ENCODE measurements at places on chromosomes 5 and 9.

DNA sequence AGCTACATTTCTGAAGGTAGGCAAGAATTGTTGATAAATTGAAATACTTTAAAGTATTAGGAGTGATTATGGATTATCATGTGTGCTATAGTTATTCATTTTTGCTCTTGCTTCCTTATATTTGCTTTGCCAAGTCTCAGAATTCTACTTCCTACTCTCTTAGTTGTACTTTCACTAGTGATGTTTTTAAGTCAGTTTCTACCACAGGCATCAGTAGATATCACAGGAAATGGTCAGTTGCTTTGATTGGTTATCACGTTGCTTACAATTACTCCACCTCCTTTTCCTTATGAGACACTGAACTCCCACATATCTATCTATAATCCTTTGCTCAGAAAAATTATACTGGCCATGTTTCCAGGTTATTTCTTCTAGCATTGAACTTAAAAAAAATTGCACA, 472.8 kb downstream of the DMRTA1 start:
- DNase-seq: no peak

GRCh38 chr9:137302118-137302448, at the start of gene NRARP:
Gene NRARP (minus strand): TSS chr9:137302271. CDS start chr9:137301928, 343 bp downstream.
- peak; percentile 83 for DNase-seq

DNA sequence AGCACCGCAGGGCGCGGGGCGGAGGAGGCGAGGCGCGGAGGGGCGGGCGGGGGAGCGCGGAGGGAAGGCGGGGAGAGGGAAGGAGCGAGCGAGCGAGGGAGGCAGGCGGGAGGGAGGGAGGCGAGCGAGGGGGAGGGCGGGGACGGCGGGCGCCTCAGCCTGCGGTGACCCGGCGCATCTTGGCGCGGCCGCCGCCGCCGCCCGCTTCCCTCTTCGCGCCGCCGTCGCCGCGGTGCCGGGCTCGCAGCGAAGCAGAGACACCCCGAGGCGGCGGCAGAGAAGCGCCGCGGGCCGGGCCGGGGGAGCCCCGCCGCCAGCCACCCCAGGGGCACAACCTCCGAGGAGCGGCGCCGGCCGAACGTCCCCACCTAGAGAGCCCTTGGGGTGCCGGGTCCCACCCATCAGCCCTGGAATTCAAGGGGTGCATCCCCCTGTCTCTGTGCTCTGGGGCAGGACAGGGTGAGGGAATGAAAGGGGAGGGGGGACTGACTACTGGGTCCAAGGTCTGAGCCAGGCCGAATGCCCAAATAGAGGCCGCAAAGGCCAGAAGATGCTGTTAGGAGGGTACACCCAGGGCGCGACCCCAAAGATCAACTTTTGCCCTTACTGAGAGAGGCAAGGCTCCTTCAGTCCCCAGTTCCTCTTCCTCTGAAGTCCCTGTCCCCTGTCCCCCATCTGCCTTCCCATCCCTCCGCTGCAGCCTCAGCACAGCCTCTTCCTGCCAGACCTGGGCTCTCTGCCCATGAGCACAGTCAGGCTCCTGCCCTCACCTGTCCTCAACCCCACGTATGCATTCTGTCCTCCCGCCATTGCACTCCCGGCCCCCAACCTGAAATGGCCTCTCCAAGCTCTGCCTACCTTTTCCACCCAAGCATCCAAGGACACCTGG, at the start of gene ADAMTS2:
TSS of gene ADAMTS2 (minus strand) at position 29 of the 889 bp plus-strand sequence. CDS start 133 bp downstream, outside the sequence.
- no peak for DNase-seq

DNA sequence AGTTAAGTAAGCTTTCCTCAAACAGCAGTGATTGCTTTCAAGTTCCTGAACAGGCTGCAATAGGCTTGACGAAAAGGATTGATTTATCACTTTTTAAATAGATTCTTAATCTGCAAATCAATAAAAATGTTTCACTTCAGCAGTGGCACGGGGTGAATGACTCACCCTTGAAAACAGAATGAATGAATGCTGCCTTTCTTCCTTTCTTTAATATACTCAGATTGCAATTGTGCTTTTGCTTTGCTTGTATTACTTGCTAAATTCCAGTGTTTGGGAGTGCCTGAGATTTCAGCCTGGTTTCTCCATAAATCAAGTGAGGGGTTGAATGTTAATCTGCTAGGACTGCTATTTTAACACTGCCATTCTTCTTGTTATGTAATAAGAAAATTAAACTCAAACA, 1293.8 kb downstream of the PTPRD start:
- no peak for DNase-seq

GRCh38 chr9:109095321-109095720, 24.4 kb downstream of the TMEM245 start:
- DNase-seq: no peak

DNA sequence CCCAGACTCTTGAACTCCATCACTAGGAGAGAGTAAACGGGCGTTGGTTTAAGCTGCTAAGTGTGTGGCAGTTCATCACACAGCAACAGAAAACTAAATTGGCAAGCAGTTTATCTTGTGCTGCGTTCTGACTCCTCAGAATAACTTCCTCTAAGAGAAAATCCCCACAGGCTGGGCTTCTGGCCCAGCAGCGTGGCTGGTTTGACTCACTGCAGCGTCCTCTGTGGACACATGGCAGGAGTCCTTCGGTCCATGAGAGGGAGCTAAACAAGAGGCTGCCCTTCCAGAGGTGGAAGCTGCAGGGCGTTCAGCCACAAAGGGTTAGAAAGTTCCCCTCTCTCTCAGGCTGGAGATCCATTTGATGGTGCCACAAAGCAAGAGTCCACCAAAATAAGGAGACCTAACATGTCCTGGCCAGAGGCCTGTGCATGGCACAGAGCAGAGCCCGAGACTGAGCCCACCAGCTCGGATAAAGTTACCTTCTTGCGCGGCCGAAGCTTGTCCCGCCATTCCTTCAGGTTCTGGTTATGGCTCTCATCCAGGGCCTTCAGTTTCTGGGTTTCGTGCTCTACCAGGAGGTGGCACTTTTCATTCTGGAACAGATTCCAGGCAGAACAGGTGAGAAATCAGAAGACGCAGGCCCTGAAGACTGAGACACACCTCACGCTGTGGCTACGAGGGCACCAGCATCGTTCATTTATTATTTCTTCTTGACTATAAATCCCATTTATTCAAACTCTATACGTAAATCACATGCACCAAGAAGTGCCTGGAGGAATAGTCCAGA, 46.2 kb upstream of the FBXW11 start:
- no peak for DNase-seq

DNA sequence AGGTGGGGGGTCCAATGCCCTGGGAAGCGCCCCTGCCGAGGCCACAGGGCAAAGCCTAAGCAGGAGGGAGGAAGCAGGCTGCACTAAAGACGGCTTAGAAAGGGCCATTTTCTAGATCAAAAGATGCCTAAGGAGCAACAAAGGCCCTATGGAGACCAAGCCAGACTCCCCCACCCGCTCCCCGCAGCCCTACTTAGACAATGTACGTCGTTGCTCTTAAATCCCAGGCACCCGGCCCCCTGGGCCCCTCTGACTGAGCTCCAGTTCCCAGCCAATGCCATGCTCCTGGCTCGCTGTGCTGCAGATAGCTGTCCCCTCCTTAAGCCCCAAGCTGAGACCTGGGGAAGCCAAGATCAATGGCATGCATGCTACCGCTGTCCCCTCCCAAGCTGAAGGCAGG, 10.3 kb downstream of the IPPK start:
- no peak for DNase-seq

DNA sequence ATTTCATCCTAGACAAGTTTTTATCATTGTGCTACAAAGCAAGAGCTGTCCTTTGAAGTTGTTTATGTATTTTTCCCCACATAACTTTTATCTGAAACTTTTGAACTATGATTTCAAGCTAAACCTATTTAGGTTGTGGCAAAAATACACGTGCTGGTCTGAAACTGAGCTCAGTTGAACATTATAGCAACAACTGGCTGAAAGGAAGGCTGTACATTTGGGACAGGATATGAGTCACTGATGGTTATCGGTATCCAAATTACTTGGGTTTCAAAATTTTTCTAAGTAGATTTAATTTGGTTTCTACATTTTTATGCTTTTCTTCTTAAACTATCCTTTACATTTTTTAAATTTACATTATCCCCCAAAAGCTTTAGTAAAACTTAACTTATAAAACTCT, 627.3 kb upstream of the NUDT12 start:
- DNase-seq: no peak

DNA sequence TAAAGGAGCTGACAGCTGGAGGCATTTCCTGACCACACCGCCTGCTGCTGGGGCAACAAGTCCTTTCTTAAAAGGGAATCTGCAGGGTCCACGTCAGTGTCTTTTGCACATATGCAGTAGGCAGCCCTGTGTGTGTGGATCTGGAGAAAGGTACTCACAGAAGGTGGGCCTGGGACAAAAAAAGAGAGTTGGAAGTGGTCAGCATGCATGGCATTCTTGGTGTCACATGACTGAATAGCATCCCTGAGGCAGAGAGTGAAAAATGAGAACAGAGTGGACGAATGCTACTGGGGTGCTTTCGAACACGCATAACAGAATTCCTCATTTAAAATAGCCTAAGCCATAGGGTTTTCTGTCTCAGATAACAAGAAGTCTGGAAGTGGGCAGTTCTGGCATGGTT, 47.0 kb downstream of the DNAJC21 start:
- no peak for DNase-seq

DNA sequence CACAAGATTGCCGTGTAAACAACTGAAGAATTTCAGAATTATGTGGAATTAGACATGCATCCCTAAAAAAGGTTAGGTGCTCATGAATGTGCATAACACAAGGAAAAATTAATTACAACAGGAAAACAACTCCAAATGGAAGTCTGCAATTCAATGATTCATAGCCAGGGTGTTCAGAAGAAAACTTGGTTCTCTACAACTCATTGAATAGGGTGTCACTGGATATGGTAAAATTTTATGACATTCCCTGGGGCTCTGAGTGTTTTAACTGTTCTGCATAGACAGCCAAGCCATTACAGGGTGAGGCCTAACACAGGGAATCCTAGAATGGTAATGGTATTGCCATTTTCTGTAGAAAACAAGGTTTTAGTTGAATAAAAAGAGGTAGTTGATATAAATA, 24.4 kb upstream of the ZSWIM6 start:
- DNase-seq: no peak

- no peak for DNase-seq
Observed at GRCh38 chr5:126921241-126922091, 108.9 kb downstream of the MARCHF3 start.

- DNase-seq: no peak
Observed at GRCh38 chr9:111423389-111423788, 60.8 kb downstream of the ECPAS start.

GRCh38 chr9:92474587-92474986, 7.7 kb downstream of the ASPN start:
- no peak for DNase-seq

DNA sequence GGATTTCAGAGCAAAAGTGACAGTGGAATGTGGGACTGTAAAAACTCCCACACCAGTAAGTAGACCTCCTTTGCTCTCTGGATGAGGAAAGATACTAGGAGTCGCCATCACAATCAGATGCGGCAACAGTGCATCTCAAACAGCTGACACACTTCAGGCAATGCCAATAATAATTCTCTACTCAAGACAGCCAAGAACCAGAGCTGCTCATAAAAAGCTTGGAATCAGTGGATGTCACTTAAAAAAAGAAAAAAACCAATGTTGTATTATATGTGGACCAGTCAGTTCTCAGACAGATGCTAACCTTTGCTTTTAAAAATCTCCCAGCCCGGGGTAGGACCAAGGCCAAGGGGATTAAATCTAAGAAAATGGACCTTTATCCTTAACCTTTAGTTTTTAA, 185.0 kb downstream of the GNA14 start:
- no peak for DNase-seq

DNA sequence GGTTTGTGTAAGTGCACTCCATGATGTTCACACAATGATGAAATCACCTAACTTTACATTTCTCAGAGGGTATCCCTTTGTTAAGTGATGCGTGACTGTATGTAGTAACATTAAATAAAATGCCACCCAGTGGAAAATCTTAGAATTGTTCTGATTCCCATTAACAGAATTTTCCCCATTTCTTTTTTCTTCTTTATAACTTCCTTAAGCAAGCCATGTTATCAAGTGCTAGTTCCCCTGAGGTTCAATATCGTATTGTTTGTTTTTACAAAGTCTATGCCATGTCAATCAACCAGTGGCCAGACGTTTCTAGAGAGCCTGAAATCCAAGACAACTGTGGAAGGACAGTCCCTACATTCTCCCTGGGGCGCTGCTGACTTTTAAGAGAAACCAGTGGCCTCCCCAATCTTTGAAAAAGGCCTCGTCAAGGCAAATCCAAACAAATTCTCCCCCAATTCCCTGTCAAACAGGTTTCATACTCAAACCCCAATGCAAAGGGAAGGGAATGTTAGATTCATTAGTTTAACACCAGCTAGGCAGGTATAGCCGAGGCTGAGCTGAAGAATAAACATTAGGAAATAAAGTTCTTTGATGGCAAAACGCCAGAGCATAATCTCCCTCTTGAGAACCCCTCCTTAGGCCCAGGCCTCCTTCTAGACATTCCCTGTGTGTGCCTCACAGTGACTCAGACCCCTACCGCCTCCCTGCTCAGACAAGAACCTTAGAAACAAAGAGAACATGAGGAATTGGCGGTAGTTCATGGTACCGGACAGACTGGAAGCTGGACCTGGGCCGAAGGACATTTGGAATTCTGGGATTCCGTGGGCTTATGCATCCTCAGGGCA, 198.7 kb downstream of the GNA14 start:
- DNase-seq: no peak

DNA sequence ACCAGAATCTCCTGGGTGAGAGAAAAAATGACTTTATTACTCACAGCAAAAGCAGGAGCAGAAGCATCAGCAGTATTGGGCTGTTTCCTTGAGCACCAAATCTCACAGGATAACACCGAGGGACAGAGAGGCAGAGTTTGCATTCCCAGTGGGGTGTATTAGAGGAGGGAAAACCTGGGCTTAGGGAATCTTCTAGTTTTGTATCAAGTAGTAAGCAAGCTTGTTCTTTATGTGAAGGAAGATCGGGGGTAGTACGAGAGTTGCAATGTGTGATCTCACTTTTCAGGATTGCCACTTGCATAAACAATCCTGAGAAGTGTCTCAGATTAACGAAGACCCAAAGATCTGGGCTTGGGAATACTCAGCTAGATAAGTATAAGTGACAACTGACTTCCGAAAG, 1163.0 kb downstream of the TAF11L14 start:
- DNase-seq: no peak

DNA sequence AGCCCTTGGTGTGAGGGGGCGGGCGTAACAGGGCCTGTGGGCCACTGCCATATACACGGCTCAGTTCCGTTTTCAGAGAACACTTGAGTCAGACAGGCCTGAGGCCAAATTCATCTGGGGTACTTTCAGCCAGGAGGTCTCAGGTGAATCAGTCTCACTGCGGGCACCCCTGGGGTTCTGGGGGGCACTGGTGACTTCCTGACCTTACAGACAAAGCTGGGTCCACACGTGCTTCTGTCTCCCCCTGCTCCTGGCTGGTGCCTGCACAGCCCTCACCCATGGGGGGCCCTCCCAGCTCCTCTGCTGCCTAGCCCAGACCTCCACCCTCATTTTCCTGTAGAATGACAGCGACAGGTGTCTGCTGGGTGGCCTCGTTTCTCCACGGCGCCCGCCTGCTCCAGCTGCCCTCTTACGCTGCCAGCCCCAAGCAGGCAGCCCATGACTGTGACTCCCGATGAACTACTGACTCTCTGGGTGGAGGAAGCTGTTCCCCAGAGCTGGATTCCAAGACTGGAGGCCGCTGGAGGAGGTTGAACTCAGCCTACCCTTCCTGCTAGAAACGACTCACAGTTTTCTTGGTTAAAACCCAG, 374.1 kb upstream of the IRX4 start:
- DNase-seq: no peak

GRCh38 chr5:170482511-170482910, 21.3 kb upstream of the KCNIP1 start:
- no peak for DNase-seq

Measured in GM18507 (cell line).